ENCODE measurements at places on chromosomes 12 and 14. TPM values are rescaled to one million over a fixed set of nuclear protein-coding genes. Genes with fewer than 3 reads are reported as not detected.
A peak's percentile ranks its signal among the peaks of the same experiment; 100 is the strongest.

The CCDC197 gene
- not detected for total RNA-seq

The SLCO1B1 gene
- not detected for total RNA-seq

The TXNRD1 gene
- total RNA-seq: 188 TPM

DNA sequence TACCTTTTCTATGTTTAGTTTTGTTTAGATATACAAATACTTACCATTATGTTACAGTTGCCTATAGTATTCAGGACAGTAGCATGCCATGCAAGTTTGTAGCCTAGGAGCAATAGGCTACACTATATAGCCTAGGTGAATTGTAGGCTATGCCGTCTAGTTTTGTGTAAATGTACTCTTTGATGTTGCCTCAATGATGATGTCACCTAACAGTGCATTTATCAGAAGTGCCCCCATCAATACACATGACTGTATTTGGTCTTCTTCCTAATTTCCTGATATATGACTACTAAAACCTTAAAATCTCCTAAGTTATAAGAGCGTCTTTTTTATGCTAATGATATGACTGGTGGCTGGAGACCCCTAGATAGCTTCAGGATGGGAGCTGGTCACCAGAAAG is 394.4 kb upstream of the STXBP6 start:
- no peaks in the 10 kb centered on the region for H3K4me1 ChIP-seq
- no peak for DNase-seq
- H3K36me3 ChIP-seq: no peaks in the 10 kb centered on the region
- no peak overlapping the region for H3K4me3 ChIP-seq
- no peak overlapping the region for H3K27ac ChIP-seq

DNA sequence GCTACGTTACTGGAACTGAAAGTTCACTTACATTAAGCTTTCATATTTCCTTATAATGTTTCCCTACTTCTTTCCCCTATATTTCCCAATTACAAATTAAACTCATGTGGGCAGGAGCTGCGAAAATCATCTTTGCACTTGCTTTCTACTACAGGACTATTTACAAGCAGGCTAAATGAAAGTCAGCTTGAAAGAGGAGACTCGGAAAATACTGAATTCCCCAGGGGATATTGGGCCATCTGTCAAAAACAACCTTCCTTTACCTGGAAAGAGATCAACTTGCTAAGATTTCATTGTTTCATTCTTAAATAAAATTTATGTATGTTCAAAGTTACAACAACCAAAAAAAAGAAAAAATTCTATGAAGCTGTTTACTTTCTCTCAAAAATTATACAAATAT is 92.8 kb upstream of the BBS10 start:
- no peaks in the 10 kb centered on the region for H3K36me3 ChIP-seq
- no peak for DNase-seq
- H3K4me1 ChIP-seq: peaks cover 4% of the 10 kb centered on the region
- no peak overlapping the region for H3K4me3 ChIP-seq
- H3K27me3 ChIP-seq: no peaks in the 10 kb centered on the region
- no peak overlapping the region for H3K27ac ChIP-seq

DNA sequence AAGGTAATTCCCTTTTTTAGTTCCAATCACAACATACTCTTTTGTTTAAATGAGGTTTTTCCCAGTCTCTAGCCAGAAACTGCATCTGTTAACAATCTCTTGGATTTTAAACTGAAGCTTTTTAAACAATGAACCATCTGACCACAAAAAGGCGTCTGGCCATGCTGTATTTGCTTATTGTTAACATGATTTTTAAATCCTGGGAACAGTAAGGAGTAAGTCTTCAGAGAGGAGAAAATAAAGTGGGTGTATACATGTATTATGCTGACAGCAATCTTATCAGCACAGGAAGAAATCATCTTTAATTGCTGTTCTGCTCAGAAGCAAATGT is 106.2 kb downstream of the DAAM1 start:
- peaks cover 46% of the 10 kb centered on the region for H3K4me1 ChIP-seq
- H3K27me3 ChIP-seq: no peaks in the 10 kb centered on the region
- DNase-seq: no peak
- no peak overlapping the region for H3K4me3 ChIP-seq
- peaks cover 21% of the 10 kb centered on the region for H3K36me3 ChIP-seq

DNA sequence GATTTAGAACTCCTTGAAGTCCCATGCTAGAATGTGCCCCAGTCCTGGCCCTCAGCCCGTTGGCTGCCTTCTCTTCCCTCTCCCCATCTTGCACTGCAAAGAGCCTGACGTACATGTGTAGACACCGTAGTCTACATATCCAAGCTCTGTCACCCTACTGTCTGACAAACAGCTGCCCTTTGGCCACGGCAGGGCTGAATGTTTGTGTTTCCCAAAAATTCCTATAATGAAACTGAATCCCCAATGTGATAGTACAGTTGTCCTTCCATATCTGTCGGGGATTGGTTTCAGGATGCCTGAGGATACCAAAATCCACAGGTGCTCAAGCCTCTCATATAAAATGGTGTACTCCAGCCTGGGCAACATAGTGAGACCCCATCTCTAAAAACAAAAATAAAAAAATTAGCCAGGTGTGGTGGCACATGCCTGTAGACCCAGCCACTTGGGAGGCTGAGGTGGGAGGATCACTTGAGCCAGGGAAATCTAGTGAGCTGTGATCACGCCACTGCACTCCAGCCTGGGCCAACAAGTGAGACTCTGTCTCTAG is 12.3 kb upstream of the TFCP2 start:
- H3K36me3 ChIP-seq: no peaks in the 10 kb centered on the region
- H3K27me3 ChIP-seq: no peaks in the 10 kb centered on the region
- H3K4me3 ChIP-seq: no peak overlapping the region
- no peak overlapping the region for H3K27ac ChIP-seq

GRCh38 chr12:112087055-112087850 is 21.3 kb downstream of the NAA25 start:
- H3K27ac ChIP-seq: no peak overlapping the region
- H3K4me3 ChIP-seq: no peak overlapping the region
- no peaks in the 10 kb centered on the region for H3K27me3 ChIP-seq
- no peak for DNase-seq
- H3K4me1 ChIP-seq: no peaks in the 10 kb centered on the region

DNA sequence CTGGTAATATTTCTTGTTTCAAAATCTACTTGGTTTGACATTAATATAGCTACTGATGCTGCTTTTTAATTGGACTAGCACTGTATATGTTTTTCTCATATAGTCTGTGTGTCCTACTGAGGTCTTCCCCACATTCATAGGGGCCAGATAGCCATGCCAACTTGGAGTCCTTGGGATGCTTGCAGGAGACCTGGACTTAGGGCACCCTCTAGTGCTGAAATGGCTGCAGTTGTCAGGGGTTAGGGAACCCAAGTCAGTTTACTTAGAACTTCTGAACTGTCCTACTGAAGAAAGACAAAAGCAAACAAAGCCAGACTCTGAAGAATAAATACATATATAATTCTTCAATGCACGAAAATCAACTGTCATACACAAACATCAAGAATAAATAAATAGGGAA is 279.9 kb upstream of the SYT1 start:
- H3K4me3 ChIP-seq: no peak overlapping the region
- DNase-seq: no peak
- H3K36me3 ChIP-seq: no peaks in the 10 kb centered on the region

DNA sequence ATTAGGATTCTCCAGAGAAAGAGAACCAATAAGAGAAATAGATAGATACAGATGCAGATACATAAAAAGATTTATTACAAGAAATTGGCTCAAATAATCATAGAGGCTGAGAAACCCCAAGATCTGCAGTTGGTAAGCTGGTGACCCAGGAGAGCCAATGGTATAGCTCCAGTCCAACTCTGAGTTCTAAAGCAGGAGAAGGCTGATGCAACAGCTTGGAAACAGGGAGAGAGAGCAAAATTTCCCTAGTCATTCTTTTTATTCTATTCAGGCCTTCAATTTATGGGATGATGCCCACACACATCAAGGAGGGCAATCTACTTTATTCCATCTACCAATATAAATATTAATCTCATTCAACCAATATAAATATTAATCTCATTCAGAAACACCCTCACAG is 218.2 kb downstream of the PRKD1 start:
- no peaks in the 10 kb centered on the region for H3K36me3 ChIP-seq
- no peak overlapping the region for H3K4me3 ChIP-seq
- no peaks in the 10 kb centered on the region for H3K27me3 ChIP-seq
- H3K4me1 ChIP-seq: no peaks in the 10 kb centered on the region
- no peak overlapping the region for H3K27ac ChIP-seq
- no peak for DNase-seq

- H3K4me1 ChIP-seq: no peaks in the 10 kb centered on the region
- no peak overlapping the region for H3K4me3 ChIP-seq
- H3K27me3 ChIP-seq: no peaks in the 10 kb centered on the region
- DNase-seq: no peak
Measured at GRCh38 chr12:51702587-51702986, 111.6 kb downstream of the SCN8A start.

DNA sequence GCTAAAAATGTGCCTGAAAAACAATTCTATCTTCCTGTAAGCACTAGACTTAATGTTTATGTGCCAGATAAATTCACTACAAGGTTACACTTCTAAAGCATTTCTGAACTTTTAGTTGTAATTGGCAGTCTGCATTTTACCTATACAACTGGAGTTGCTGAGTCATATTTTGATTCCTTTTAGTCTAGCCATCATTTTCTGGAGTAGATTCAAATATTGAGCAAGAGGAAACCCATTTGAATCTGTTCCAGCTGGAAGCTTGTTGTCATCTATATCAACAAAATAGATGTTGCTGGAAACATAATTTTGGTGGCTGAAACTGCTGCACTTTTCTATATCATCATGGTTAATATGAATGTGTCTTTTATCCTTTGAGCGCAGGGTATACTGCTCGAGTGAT is 122.2 kb upstream of the CCDC175 start:
- H3K27ac ChIP-seq: no peak overlapping the region
- H3K4me3 ChIP-seq: no peak overlapping the region
- no peaks in the 10 kb centered on the region for H3K4me1 ChIP-seq
- no peak for DNase-seq

DNA sequence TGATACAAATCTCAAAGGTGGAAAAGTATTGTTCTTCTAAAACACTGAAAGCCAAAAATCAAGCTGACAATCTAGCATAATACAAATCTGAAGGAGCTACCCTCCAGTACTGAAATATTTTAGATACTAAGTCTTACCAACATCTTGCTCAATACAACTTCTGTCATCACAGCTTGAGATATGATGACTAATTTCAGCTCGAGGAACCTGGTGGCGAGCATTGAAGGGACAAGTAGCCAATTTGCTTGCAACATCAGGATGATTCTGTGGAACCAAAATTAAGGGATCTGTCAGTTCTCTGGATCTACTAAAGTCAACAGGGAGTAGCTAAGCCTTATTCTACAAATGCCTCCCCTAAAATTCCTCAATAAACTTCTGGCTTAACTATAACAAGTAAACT is 10.4 kb downstream of the GTSF1 start:
- H3K36me3 ChIP-seq: peaks cover 3% of the 10 kb centered on the region
- DNase-seq: peak; percentile 75
- no peak overlapping the region for H3K4me3 ChIP-seq
- H3K4me1 ChIP-seq: peaks cover 24% of the 10 kb centered on the region
- H3K27ac ChIP-seq: no peak overlapping the region

DNA sequence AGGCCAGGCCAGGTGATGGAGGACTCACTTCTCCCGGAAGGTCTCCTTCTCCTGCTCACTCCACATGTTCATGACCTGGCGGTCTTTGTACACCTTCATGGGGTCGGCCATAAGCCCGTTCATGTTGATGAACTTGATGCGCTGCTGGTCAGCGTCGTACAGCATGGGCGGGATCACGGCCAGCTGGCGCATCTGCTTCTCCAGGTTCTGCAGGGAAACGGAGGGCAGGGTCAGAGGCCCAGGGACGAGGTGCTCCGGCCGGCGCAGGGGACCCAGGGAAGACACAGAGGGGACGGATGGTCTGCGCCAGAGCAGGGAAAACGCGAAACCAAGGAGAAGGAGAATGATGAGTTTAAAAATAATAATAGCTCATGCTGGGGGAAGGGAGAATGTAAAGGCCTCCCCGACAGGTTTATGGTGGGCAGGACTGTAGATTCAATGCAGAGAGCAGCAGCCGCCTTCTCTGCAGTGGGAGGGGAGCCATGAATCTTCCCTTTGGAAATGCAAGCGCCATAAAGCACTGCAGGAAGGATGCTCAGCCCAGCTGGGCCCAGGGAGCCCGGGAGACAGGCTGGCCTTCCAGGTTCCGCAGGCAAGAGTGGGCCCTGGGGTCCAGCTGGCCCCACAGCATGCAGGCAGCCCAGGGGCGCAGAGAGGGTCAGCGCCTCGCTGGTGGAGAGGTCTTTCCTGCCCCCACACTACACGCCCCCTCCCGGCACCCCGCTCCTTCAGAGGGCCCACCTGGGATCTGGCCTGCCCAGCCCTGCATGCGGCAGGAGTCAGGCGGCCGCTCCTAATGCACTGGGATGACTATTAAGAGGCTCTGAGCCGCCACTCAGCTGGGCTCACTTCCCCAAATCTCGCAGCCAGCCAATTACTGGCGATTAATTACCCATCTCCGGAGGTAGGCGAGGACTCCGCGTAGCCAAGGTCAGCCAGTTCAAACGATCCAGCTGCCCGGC is 132.0 kb downstream of the RFLNA start:
- no peaks in the 10 kb centered on the region for H3K36me3 ChIP-seq
- no peak for DNase-seq
- peaks cover 66% of the 10 kb centered on the region for H3K4me1 ChIP-seq
- no peaks in the 10 kb centered on the region for H3K27me3 ChIP-seq
- peak overlapping the region; percentile 98 for H3K27ac ChIP-seq

GRCh38 chr14:104084251-104085002 is 1.1 kb upstream of the ASPG start:
- H3K4me3 ChIP-seq: no peak overlapping the region
- H3K4me1 ChIP-seq: no peaks in the 10 kb centered on the region

DNA sequence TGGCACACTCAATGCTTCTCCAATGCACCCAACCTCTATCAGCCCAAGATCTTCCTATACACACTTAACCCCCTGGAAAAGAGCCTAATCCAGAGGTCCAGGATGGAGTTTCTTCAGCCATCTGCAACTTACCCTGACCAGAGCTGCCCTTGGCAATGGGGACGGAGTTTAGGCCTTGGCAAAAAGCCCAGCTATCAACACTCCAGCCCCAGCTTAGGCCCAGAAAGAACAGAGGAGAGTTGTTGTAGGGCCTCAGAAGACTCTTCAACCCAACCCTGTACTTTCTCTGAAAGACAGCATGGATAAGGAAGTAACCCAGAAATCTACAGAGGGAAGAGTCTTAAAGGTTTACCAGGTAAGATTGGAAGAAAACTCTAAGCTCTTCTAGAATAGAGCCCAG is 219.3 kb upstream of the PELI2 start:
- no peaks in the 10 kb centered on the region for H3K36me3 ChIP-seq
- H3K27ac ChIP-seq: no peak overlapping the region
- no peak for DNase-seq
- H3K27me3 ChIP-seq: no peaks in the 10 kb centered on the region
- no peaks in the 10 kb centered on the region for H3K4me1 ChIP-seq

GRCh38 chr12:96061864-96062453 is 26.6 kb upstream of the LTA4H start:
- H3K4me1 ChIP-seq: no peaks in the 10 kb centered on the region
- no peaks in the 10 kb centered on the region for H3K36me3 ChIP-seq
- H3K27ac ChIP-seq: no peak overlapping the region
- no peaks in the 10 kb centered on the region for H3K27me3 ChIP-seq

- H3K27ac ChIP-seq: no peak overlapping the region
- no peaks in the 10 kb centered on the region for H3K4me1 ChIP-seq
- H3K4me3 ChIP-seq: no peak overlapping the region
- no peak for DNase-seq
Measured at GRCh38 chr14:49879646-49880204, 13.2 kb upstream of the ARF6 start.
